Brain (organoid and tissue), 16 donors: ENCODE measurements at places on chromosomes 2 and 18. TPM values are rescaled to one million over a fixed set of nuclear protein-coding genes. Genes with fewer than 3 reads are reported as not detected.

Gene HOXD13
- polyA plus RNA-seq, result 9.8 TPM

Gene EIPR1
- 47.6 TPM for polyA plus RNA-seq

Gene GTF2A1L
- polyA plus RNA-seq, result not detected

Gene ASB18
- polyA plus RNA-seq, result not detected

Gene GALNT13
- polyA plus RNA-seq, result 1.7 TPM

Gene STK16
- 41.2 TPM for polyA plus RNA-seq
